Activated CD4-positive, alpha-beta T cell treated with anti-CD3 and anti-CD28 coated beads for 36 hours (primary cell): ENCODE measurements at places on chromosomes 5 and 9. TPM values are rescaled to one million over a fixed set of nuclear protein-coding genes. Genes with fewer than 3 reads are reported as not detected.
A peak's percentile ranks its signal among the peaks of the same experiment; 100 is the strongest.

DNA sequence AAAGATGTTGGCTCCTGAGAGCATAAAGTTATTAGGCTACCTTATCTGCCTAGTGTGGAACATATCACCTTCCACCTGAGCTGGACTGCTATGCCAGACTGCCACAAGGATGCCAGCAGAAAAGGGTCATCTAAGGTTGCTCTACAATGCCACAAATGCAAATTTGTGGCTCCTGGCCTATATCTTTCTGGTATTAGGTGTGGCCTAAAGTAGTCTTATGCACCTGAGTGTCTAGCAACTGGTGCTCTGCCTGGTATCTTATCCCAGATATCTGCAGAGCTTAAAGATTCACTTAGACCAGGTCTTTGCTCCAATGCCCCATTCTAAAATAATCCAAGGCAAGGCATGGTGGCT, 34.7 kb downstream of the DTWD2 start:
- no peak for DNase-seq

The BRD3 gene
- total RNA-seq: 33.8 TPM

- peak; percentile 61 for DNase-seq
These were observed 33.9 kb downstream of the SH3PXD2B start for GRCh38 chr5:172420235-172420939.

The ZNF658 gene
- total RNA-seq: 2.1 TPM

- DNase-seq: no peak
These were observed 448.4 kb downstream of the PSAT1 start for GRCh38 chr9:78745331-78745730.

DNA sequence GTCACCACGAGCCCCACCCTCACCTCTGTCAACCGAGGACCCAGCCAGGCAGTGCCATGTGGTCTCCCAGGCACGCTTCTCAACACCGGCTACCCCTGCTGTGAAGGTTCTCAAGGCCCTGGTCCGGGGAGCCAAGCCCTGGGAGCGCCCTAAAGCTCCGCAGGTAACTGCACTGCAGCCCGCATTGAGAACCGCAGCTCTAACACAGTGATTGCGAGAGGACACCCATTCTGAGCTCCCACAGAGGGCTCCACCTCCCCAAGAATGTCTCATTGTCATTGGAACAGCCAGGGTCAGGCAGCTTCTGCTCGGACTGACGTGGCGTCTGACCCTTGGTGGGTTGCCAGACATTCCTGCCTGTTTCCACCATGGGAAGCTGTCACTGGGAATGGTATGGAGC, 88.3 kb downstream of the ANKRD33B start:
- DNase-seq: no peak

DNA sequence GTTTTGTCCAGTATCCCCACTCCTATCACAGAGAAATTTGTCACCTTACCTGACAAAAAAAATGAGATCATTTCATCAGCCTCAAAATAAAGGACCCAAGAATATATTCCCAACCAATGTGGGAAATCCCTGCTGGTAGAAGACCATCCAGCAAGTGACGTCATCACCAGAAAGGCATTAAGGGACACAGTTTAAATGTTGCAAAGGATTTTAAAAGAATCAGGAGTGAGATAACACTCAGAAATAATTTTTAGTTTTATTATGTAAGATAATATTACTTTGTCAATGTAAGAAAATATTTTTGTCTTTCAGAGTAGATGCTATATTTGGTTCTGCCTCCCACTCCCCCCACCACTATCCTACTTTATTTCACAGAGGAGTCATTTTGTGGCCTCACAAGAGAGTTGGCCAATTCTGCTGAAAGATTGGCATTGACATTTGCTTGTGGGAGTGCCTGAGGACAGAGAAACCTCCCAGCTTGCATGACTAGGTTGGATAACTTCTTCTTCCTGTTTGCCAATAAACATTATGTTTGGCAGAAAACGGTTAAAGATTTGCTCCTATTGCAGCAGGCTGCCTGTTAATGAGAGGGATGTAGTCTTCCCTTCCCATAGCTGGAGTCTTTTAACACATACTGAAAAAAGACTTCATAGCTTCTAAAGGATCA, 288.6 kb upstream of the DAB2 start:
- DNase-seq: no peak

The NRG2 gene
- 0.14 TPM for total RNA-seq

The FAM13B gene
- total RNA-seq: 10.2 TPM

The WNK2 gene
- 4.6 TPM for total RNA-seq

GRCh38 chr5:94646758-94647157, 28.3 kb downstream of the SLF1 start:
- DNase-seq: no peak

DNA sequence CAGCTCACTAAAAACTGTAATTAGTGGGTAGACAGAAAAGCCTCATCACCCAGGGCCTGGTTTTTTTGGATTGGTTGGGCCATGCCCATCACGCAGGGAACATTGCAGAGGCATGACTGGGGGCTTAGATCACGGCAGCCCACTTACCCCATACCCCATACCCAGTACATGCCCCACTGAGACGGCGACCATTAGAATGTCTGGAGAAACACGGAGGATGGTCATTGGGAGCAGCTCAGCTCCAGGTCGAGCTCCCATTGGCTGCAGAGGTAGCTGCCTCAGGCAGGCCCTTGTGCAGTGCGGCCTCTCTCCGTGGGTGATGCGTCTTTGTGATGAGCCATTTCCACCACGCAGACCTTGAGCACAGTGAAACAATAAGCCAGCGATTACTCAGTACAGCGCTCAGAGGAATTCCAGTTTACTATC, 204.0 kb downstream of the GADD45G start:
- DNase-seq: no peak

DNA sequence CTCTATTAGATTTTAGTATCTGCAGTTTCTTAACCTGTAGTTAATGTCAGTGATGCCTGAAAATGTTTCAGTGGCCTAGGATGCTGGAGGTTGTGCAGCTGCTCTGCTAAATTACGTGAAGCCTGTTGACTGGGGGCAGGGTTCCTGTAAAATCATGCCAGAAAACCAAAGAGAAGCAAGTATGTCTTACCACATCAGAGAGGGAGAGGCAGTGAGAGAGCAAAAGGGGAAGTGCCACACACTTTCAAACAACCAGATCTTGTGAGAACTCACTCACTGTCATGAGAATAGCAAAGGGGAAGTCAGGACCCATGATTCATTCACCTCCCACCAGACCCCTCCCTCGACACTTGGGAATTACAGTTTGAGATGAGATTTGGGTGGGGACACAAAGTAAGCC, 83.9 kb upstream of the CYLC2 start:
- DNase-seq: no peak

The IL7R gene
- total RNA-seq: 236 TPM

The LMX1B gene
- not detected for total RNA-seq

The ANKRD33B gene
- total RNA-seq: 4.6 TPM

DNA sequence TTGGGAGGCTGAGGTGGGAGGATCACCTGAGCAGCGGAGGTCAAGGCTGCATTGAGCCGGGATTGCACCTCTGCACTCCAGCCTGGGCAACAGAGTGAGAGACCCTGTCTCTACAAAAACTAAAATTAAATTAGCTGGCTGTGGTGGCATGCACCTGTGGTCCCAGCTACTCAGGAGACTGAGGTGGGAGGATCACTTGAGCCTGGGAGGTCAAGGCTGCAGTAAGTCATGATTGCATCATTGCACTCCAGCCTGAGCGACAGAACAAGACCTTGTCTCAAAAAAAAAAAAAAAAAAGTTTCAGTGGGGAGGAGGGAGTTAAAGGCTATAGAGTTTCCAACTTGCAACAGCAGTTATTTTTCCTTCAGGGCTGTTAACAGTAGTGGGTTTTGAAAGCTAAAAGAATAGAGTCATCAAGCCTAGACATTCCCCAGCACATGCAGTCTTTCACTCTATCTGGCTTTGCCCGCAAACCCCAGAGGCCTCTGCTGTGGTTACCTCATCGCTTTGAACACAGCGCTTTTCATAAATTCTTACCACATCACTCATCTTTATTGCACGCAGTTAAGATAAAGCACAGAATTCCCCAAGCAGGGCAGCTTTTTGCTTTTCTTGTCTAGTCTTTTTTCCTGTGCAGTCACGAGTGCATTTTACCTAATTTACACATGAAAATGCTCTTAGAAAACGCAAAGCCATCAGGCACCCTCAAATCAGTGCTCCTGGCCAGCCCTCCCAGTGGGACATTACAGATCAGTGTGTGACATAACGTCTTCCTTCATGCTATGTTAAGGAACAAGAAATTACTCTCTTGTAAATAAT, 8.7 kb upstream of the SLC2A8 start:
- peak; percentile 94 for DNase-seq

The SPINK13 gene
- not detected for total RNA-seq

GRCh38 chr9:78295177-78295575, 1.7 kb upstream of the PSAT1 start:
- DNase-seq: no peak

The ABLIM3 gene
- 0.07 TPM for total RNA-seq

DNA sequence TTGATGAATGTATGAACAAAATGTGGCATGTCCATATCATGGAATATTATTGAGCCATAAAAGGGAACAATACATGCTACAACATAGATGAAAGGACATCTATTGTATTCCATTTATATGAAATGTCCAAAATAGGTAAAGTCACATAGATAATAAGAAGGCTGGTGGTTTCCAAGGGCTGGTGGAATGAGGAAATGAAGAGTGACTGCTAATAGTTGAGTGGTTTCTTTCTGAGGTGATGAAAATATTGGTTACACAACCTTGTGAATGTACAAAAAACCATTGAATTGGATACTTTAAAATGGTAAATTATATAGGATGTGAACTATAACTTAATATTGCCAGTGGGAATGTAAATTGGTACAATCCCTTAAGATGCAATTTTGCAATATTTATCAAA, 5.2 kb downstream of the ARSB start:
- DNase-seq: no peak

GRCh38 chr9:34612788-34613390, 992 bp upstream of the RPP25L start:
- peak; percentile 82 for DNase-seq

GRCh38 chr9:77748214-77748772, 100.2 kb upstream of the GNA14 start:
- DNase-seq: no peak

DNA sequence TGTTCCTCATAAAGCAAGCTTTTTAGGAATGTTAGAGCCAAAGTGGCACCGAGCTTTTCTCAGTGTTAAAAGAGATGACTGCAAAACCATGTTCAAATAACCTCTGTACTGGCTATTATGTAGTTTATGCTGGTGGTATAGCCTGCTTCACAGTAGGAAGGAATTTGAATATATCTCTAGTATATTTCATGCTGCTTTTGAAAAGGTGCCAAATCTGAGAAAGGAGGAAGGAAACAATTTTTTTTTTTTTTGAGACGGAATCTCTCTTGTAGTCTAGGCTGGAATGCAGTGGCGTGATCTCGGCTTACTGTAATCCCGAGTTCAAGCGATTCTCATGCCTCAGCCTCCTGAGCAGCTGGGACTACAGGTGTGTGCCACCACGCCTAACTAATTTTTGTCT, 13.5 kb downstream of the CREBRF start:
- DNase-seq: no peak

DNA sequence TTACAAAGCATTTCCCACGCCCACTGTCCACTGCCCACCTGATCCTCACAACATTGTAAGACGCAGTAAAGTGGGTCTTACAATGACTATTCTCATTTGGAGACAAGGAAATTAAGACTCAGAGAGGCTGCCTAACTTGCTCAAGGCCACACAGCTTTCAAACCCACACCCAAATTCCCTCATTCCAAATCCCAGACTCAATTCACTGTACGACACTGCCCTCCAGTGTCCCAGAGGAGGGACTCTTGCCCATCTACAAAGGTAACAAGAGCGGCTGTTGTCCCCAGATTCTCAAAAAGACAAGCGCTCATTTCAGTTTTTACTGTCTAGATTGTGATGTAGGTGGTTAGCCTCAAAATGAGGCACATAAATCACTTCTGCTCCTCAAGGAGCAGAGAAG, 184.6 kb downstream of the ACTL7B start:
- DNase-seq: no peak

DNA sequence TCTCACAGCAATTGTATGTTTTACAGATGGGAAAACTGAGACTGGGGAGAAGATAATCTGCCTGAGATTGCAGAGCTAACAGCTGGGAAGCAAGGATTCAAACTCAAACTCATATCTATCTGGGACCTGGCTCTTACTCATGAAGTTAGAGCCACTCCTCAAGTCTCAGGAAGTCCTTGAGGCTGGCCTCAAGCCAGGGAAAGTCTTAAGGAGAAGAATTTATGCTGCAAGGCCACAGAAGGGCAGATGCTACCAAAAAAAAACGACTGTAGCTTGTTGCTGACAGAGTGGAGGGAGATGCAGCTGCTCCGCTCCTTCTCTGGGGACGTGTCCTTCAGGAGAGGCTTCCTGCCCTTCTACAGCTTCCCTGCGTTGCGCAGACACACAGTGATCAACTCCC, 39.8 kb downstream of the BARHL1 start:
- DNase-seq: no peak

DNA sequence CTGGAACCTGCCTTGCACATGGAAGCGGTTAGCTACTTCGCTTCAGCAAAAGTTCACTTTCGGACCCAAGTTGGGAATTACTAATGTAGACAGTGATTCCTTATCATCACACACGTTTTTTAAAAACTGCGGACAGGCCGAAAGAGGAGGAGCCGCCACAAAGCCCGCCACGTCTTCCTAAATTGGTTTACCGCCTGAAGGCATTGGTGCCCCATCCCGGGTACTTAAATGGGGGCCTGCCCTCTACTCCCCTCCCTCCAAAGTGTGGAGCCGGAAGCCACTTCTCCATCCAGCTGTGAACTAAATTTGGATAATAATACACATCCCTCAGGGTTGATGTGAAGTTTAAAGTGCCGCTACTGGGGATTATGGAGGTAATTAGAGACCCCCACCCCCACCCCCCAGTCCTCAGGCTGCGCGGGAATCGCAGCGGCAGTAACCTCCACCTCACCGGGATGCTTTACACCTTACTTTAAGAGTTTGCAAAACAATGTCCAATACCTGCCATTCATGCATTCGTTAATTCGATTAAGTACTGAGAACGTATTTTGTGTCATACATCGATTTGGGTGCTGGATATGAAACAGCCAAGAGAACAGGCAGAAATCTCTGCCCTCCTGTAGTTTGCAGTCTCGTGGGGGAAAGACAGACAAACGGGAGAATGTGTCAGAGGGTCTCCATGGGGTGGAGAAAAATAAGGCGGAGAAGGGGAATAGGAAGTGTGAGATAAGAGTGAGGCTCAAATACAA, 937 bp upstream of the MACROH2A1 start:
- no peak for DNase-seq

GRCh38 chr5:31807789-31808540, 169.0 kb downstream of the PDZD2 start:
- DNase-seq: no peak

GRCh38 chr9:87606841-87607521, 109.3 kb downstream of the DAPK1 start:
- no peak for DNase-seq

- no peak for DNase-seq
These were observed 179.8 kb downstream of the BNC2 start for GRCh38 chr9:16690628-16691027.

DNA sequence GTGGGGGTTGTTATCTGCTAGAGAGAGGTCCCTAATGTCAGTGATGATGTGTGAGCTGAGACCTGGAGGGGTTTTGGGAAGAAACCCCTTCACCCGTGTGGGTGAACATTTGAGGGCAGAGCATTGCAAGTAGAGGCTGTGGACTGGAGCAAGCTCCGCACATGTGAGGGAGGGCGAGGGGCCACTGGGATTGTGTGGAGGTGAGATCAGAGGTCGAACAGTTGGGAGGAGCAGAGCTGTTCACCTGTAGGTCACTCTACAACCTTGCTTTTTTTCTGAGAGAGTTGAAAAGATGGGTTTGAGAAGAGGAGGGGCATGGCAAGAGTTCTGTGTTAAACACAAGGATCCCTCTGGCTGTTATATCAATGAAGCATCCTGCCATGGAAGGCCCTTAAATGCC, 480.4 kb upstream of the ZNF608 start:
- no peak for DNase-seq

GRCh38 chr9:84917366-84918070, 248.0 kb downstream of the NTRK2 start:
- DNase-seq: no peak

The TRIO gene
- total RNA-seq: 9.2 TPM
